ENCODE measurements at places on chromosomes 3 and 15.

- no peak for DNase-seq
These were observed 53.8 kb upstream of the MAP4 start for GRCh38 chr3:48070030-48070429.

GRCh38 chr3:33117461-33117860 lies 3.6 kb downstream of the CRTAP start:
- DNase-seq, result no peak

- no peak for DNase-seq
These were observed 9.1 kb downstream of the BCL2L10 start for GRCh38 chr15:52103217-52104207.

- DNase-seq, result no peak
These were observed 512.6 kb upstream of the NAALADL2 start for GRCh38 chr3:174346571-174346970.

DNA sequence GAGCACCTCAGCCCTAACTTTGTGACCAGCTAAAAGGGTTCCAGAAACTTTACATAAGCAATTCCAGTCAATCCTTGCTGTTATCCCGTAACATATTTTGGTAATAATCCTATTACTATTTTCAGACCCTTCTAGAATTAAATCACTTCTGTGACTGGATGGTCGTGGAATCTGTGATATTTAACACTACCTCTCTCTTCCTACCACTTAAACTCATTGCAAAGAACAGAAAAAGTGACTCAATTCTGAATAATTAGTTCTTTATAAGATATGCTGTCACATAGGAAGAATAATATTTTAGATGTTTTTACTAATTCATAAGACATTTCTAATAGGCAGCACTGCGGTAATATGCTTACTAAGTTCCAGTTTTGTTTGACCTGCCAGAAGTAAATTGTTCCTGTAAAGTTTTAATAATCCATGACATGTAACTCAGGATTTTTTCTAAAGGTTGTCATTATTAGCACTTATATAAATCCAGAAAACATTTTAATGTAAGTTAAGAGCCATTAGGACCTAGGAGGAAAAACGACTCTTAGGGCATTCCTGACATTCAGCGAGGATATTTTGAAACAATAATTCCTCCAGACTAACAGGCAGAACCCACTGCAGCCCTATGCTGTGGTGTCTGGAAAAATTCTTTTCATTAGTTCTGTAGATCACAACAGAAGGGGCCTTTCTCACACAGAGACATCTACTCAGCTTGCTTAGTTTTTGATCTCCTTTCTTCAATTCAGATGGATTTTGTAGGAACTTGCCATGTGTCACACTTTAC lies 113.3 kb upstream of the MBNL1 start:
- no peak for DNase-seq

DNA sequence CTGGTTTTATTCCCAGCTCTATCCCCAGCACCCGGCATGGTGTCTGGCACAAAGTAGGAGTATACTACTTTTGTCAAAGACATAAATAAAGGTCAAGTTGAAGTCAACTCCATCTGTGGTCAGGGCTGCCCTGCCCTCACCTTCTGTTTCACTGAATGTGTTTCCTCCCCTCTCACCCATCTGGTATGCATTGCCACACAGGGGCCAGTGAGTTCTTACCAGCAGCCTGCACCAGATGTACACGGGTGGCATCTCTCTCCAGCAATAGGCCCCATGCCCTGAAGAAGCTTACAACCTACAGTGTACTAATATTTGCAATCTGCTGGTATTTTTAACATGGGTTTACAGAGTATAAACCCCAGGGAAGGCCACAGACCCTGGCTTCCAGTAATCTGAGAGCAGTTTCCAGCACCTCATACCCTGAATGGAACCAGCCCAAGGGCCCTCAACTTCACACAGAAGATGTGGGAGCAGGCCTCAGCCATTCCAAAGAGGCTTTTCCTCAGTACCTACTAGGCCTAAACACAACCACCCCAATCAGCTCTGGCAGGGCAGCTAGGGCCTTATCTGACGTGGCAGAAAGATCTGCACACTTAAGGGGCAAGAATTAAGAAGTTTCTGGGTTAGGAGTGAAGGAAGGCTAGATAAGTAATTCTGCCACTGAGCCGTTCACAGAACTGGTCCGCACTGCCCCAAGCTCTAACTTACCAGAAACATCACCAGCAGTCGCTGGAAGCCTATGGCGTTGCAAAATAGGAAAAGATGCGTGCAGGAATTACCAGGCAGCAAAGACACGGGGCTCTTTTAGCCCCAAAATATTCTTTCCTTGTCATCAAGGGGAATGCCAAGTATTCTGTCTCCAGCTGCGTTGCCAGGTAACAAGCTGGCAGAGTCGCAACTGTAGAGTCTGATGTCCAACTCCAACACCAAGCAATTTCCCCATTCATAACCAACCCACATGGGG lies 2.1 kb downstream of the IDH2 start:
- no peak for DNase-seq

DNA sequence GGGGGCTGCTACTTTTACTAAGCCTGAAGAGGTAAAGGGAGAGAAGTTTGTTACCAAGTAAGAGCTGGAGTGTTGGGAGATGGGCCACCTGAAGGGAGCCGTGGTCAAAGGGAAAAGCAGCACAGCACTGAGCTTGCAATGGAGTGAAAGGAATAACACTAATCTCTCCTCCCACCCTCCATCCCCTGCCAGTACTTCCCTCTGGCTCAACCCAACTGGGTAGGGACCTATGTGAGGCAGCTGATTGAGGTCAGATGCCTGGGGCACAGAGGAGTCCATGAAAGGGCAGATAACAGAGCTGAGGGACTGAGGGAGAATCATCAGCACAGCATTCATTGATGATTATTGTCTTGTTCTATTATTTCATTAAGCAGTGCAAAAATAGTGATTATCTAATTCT lies 212.4 kb upstream of the TBC1D5 start:
- no peak for DNase-seq

GRCh38 chr3:25287291-25287884 lies 140.7 kb upstream of the RARB start:
- no peak for DNase-seq

- DNase-seq, result no peak
These were observed 25.1 kb downstream of the TLNRD1 start for GRCh38 chr15:81025721-81026370.

DNA sequence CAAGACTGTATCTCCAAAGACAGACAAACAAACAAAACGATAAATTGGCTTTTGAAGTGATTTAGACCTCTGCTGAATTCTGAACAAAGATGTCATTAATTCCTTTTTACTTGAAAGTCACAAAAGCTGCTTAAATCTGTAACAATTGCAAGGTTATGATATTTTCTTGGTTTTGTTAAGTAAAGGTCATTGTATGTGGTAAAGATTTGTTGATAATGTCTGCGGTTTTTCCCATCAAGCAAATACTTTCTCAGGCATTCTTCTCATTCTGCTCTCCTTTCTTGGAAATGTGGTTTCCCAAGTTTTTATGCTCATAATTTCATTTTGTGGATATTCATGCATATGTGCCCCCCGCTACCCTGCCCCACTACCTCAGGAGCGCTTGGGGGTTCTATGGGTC lies 116.5 kb downstream of the SLMAP start:
- no peak for DNase-seq

GRCh38 chr3:46222435-46223161 lies 14.5 kb upstream of the CCR1 start:
- DNase-seq, result no peak

Measured in T-helper 1 cell (primary cell).